Stimulated activated CD8-positive, alpha-beta memory T cell treated with anti-CD3 and anti-CD28 coated beads, Interleukin-15, amount 100 ng/mL, for 48 hours (primary cell): ENCODE measurements at places on chromosomes 2 and 18.

DNA sequence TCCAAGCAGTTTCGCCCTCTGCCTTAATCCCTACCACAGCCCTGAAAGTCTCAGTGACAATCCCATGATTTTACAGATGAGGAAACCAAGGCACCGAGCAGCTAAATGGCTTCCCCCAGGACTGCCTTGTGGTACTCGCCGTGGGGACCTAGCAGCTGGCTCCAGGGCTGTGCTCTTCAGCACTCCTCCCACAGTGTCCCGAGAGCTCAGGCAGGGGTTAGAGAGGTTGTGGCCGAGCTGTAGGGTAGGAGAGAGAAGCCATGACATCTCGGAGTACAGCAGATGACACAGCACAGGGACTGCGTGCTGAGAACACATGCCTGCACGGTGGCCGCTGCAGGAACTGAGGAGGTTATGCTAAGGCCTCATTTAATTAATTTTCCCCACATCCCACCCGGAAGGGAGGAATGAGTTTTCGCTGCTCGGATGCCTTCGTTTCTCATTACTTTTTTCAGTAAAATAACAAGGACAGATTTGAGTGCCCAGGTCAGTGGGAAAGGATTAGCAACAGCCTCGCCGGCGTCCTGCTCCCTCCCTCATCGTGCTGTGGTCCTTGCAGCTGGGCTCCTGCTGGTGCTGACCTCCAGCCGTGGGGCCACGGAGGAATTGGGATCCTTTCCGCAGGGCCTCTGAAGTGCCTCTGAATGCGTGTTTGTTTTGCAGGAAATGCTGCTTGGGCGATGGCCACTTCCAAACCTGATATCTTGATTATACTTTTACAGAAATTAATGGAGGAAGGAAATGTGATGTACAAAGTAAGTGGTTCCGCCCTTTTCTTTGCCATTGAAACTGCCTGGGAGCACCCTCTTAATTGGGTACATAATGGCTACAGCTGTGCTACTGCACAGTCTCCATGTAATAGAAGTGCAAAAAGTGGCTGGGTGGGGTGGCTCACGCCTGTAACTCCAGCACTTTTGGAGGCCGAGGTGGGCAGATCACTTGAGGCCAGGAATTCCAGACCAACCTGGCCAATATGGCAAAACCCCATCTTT lies 61.2 kb downstream of the WDSUB1 start:
- DNase-seq = no peak

GRCh38 chr18:34207344-34207851 lies 17.3 kb downstream of the NOL4 start:
- no peak for DNase-seq

DNA sequence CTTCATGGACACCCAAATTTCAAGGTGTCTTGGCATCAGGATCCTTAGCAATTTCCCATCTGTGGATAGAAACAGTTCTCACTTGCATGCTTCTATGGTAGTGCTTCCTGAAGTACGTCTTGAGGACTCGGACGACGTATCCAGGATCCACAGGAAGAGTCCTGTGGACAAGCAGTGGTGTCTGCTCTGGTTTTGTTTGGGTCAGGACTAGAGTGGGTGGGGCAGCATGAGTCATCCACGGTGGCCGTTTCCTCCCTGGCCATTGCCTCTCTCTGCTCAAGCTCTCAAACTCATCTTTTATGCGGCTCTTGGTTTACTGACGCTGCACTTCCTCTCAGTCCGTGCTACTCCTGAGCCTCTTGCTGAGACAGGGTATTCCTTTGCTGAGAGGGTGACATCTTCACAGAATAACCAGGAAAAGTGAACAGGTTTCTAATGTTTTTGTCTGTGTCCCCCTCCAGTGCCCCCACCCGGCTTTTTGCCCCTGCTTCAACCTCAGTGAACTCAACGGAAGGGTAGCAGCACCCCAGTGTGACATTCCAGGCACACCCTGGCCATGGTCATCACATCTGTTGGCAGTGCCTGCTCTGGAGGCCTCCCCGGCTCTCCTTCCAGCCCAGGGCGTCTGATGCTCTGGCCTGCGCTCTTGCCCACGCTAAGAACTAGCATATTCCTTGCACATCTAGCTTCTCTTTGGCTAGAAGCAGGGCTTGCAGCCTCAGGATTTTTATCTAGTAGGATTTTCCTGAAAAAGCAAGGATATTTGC lies 62.2 kb downstream of the ARMC9 start:
- no peak for DNase-seq

DNA sequence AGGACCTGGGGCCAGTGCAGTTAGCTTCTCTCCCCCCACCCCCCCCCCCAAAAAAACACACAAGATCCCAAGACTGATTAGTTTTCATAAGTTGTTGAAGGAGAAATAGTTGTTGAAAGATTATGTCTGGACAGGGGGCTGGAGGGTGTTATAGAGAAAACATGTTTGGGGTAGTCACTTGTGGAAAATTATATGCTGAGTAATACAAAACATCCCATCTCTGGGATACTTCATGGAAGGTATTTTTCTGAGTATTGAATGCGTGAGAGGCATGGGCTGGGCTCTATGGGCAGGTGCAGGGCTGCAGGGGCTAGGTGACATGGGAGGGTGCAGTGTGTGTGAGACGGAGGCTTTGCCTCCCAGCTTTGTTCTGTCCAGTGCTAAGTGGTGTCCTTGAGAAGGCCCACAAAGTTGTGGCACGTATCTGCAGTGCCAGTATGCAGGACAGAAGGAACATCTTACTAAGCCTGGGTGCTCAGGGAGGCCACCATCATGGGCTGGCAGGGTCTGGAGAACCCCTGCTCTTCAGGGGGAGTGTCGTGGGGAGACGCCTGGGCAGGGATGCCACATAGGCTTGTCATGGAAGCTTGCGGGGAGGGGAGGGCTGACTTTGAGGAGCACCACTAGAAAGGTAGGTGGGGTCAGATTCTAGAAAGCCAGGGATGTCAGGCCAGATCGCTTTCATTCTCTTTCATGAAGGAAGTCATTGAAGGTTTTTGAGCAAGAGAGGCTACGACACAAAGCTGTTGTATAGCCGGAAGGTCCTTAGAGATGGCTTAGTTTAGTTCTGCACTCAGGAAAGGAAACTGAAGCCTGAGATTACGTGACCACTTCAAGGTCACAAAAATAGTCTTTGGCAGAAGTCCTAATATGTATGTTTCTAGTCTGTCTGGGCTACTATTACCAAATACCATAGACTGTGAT lies 232.0 kb downstream of the LDLRAD4 start:
- DNase-seq = no peak

DNA sequence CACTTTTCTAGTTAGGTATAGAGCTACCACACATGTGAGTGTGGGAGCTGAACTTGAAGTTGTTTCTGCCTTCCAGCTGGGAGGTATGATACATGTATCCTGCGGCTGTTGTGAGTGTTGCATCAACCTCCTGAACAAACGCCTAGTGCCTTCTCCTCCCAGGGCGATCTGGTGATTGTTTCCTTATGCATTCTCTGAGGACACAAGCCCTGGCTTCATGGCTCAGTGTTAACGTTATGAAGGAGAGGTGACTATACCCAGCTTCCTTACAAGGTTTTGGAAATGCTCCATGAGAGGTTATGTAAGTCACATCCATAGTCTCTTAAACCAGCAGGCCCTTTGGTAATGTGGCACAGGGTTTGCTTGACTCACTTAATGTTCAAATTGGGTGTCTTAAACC lies 64.9 kb downstream of the SPRED2 start:
- no peak for DNase-seq

DNA sequence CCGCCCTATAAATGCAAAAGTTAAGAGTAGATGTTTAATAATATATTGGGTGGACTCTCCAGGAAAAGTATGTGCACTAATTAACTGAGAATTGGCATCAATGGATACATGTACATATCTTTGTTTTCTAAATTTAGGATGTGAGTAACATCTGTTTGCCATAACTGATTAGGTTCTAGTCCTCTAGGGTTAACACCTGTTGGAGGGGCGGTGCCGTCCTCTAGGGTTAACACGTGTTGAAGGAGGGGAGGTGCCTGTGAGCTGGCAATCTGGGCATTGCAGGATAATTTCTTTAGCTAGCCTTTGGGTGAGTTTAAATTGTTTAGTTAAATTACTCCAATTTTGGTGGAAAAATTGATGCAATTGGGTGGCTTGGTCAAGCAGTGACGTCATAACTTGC lies 30.9 kb downstream of the HTR2B start:
- no peak for DNase-seq

GRCh38 chr18:45487581-45487980 lies 127.7 kb upstream of the SLC14A2 start:
- no peak for DNase-seq

GRCh38 chr18:6363216-6363615 lies 51.5 kb downstream of the L3MBTL4 start:
- no peak for DNase-seq

GRCh38 chr18:77068321-77069312 lies 64.0 kb downstream of the MBP start:
- DNase-seq = no peak

DNA sequence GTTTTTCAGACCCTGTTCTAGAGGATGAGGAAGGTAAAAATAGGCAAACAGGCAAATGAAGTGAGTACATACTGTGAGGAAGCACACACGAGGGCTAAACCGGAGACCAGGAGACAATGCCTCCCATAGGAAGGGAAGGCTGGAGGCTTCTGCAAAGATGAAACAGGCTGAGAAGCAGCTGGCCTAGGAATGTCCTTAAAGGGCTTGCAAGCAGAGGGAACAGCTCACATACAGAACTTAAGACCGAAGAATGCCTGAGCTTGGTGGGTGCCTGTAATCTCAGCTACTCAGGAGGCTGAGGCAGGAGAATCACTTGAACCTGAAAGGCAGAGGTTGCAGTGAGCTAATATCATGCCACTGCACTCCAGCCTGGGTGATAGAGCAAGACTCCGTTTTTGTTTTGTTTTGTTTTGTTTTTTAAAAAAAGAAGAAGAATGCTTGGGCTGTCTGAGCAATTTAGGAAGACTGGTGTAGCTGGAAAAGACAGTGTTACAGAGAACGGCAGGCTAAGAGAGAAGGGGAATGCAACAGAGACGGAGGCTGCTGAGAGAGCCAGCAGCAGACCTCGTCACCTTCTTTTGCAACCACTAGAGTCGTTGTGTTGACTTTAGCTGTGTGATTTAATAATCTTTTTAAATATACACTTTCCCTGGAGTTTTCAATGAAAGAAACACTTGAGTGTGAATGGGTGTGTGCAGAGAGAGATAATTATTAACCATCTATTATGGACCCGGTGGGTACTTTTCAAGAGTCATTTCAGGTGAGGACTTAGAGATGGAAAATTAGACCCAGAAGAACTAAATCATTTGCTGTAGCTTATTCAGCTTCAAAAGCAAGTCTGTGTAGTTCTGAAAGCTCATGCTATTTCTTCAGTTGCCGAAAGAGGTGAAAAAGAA lies 232.8 kb downstream of the GALR1 start:
- DNase-seq = no peak

DNA sequence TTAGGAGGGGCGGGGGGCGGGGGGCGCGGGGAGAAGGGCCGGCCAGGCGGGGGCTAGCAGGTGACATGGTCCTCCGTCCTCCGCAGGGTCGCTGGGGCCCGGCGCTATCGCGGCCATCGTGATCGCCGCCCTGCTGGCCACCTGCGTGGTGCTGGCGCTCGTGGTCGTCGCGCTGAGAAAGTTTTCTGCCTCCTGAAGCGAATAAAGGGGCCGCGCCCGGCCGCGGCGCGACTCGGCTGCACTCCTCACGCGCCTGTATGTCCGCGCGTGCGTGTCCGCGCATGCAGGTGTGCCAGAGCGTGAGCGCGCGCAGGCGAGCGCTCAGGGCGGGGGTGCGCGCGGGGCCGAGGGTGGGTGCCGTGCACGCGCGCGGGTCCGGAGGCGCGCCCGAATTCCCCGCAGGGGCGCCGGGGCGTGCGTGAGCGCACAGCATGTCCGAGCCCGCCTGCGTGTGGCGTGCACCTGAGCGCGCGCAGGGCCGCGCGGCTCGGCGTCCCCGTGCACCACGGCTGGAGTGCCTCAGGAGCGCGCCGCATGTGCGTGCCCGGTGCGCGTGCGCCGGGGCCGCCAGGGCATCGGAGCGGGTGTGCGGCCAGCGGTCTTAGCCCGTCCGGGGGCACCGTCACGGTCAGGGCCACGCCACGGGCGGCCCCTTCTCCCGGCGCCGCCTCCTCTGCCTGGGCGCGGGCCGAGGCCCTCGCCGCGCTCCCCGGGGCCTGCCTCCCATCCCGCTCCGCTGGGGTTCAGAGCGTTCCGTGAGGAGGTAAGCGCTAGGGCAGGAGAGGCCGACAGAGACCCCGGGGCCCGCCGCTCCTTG lies 6.3 kb downstream of the SNORC start:
- peak; percentile 28 for DNase-seq

DNA sequence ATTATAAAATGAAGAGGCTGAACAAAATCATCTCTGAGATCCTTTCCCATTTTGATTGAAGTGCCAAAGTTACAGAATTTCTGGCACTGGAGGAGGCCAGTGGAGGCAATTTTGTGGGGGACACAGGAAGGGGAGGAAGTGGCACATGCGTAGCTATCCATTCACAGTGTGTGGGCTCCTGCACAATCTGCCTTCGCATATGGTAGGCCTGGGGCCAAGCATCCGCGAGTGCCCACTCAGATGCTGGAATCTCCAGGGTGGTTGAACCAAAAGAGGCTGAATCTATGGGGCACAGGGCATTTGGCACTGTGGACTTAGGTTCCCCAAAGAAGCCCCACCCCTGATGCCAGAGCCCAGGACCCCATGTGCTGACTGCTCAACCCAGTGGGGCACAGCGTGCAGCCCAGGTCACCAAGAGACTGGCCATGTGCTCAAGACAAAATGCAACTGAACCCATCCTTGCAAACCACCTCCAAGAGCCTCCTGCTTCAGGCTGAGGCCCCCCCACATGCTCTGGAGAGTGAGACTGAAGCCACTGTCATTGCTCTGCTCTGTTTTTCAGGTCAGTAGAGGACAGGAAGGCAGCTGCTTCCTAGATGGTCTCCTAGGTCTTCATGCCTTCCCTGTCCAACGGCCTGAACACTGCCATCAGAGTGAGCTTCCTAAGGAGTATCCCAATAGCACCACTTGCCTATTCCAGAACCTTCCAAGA lies 28.5 kb downstream of the ST8SIA5 start:
- DNase-seq = no peak

DNA sequence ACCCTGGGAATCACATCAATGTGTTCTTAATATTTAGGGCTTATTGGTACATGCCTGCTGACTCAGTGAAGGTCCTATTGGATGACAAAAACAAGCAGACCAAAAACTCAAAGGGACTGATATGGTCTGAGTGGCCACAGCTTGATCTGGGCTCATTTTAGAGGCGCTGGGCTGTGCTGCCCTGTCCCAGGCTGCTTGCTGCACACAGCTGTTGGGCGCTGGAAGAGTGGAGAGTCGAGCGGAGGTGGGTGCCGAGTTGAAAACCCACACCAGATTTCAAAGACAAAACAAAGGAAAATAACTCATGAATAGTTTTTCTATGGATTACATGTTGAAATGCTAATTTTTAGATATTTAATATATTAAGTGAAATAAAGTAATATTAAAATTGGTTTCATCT lies 68.5 kb downstream of the LONRF2 start:
- DNase-seq = no peak

DNA sequence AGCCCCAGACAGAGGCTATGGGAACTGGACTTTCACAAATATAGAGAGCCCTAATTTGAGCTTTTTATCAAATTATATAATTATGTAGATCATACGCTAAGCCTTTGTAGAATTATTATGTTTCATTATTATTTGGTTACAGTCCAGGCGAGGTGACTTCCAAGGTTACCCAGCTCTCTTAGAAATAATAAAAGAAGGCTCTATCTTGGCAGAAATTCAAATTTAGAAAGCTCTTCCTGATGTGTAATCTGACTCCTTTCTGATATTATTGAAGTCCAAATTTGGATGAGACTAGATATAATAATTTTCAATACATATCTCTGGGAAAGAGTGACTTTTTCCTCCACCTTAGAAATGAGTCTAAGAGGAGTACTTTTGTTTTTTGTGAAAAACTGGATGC lies 4.8 kb upstream of the SLC38A11 start:
- no peak for DNase-seq
